Fibroblast of pulmonary artery (primary cell): ENCODE measurements at places on chromosomes 16 and 17.

- DNase-seq, result no peak
These were observed 5.5 kb downstream of the ARMC5 start for GRCh38 chr16:31464781-31465260.

DNA sequence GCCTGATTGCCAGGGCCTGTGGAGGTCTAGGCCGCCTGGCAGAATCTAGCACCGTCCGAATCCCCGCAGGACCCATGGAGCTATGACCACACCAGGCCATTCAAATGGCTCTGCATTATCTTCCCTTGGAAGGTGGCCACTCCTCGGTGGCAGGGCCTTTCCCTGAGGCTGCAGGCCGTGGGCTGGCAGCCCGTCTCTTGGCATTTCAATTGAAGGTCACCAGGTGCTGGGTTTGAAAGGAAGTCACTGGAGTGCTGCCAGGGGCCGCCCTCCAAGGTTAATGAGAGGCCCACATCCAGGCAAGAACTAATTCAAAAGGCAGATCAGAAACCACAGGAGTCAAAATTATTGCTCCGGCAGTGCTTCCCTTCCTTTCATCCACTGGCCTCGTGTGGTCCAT lies 27.7 kb upstream of the CACNG5 start:
- DNase-seq, result no peak

GRCh38 chr17:40497695-40498094 lies 3.7 kb downstream of the TNS4 start:
- DNase-seq, result peak; percentile 59

- DNase-seq, result no peak
These were observed 22.6 kb upstream of the HAPSTR1 start for GRCh38 chr16:9068886-9069285.

DNA sequence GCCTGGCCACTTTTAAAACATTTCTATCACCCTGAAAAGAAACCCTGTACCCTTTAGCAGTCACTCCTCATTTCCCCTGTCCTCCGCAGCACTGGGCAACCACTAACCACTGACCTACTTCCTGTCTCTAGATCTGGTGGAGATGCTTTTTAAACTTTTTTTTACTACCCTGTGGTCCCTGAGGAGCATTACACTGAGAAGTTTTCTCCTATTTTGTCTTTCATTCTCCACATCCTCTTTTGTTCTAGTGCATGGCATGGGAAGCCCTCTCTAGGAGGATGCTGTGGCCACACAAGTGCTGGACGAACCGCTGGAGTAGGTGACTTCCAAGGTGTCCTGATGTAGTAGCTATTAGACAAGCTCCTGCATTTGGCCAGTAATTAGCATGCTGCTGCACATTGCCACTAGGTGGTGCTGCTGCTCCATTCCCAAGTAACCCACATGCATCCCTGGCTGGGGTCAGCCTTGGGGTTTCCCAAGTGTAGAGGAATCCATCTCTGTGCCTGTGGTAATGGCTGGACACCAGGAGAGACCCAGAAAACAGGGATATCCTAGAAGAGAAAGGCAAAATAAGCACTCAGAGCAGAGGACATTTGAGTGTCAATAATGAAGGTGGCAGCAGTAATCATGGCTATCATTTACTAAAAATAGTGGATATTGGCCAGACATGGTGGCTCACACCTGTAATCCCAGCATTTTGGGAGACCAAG lies 143.8 kb upstream of the CRHR1 start:
- DNase-seq, result peak; percentile 84

- no peak for DNase-seq
These were observed 12.1 kb downstream of the CASKIN1 start for GRCh38 chr16:2184346-2184745.

GRCh38 chr17:58086953-58087352 lies 3.7 kb downstream of the DYNLL2 start:
- no peak for DNase-seq

DNA sequence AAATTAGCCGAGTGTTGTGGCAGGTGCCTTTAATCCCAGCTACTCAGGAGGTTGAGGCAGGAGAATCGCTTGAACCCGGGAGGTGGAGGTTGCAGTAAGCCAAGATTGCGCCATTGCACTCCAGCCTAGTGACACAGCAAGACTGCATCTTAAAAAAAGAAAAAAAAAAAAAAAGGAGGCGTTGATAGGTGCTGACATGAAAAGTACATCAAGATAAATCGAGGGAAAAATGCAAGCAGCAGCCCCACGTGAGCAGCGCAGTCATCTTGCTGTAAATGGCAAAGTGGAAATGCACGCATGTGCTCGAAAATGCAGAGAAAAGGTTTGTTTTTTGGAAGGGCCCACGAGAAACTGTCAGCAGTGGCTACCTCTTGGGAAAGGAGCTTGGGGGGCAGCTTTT lies 20.9 kb downstream of the MXRA7 start:
- no peak for DNase-seq

- peak; percentile 90 for DNase-seq
These were observed 176.2 kb upstream of the FAM20A start for GRCh38 chr17:68777243-68777855.

DNA sequence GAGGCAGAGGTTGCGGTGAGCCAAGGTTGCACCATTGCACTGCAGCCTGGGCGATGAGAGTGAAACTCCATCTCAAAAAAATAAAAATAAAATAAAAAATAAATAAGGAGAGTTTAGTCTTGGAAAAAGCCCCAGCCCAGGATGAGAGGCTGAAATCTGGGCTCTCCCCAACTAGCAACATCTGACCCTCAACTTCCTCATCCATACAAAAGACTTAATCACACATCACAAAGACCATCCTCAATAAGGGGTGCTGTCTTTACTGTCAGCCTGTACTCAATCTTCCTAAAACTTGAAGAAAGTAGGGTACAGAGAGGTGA lies 11.4 kb upstream of the SLC4A1 start:
- no peak for DNase-seq

GRCh38 chr16:84166796-84167695 lies 19.8 kb downstream of the TAF1C start:
- no peak for DNase-seq

GRCh38 chr17:56835264-56835585 lies 1.3 kb downstream of the DGKE start:
- no peak for DNase-seq
